ENCODE measurements at places on chromosomes 7 and 10.

DNA sequence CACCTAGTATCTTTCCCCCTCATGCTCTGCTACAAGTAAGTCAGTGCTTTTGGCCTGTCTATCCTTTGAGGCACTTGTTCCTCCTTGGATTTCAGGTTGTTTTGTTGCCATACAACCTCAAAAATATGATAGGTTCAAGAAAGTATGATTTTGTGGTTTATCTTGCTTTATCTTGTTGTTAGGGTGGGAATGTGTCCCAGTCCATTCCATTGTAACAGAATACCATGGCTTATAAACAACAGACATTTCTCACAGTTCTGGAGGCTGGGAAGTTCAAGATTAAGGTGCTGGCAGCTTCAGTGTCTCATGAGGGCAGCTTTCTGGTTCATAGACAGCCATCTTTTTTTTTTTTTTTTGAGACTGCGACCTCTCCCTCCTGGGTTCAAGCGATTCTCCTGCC is 72.1 kb downstream of the TMEM270 start:
- DNase-seq: no peak

DNA sequence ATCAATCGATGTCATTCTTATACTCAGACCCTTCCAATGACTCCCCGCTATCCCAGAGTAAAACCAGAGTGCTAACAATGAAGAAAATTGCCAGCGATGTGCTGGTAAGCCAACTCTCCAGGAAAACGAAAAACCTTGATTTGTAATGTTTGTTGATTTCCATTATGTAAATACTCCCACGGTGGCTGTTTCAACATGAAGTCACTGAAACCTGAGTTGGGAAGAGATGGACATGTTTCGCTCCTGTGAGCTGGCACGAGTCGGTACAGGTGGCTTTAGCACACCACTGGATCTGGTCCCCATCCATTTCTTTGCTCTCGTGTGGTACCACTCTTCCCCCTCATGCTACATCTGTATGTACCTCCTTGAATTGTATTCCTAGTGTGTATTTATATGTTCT is 52.9 kb downstream of the AP3M1 start:
- no peak for DNase-seq

DNA sequence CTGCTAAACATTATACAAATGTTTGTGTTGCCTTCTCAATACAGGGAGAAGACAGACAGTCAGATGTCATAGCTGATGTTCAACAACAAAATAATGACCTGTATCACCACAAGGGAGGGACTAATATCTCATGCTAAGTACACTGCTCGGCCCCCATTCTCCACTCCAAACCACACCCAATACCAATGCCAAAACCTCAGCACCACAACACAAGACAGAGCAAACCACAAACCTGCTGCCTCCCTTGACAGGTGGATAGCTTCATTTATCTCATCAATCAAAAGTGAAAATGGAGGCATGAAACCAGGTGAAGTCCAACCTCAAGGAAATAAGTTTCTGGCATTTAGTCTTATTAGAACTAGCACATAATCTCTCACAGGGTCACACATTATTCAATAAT is 109.5 kb downstream of the PARD3 start:
- DNase-seq: no peak

DNA sequence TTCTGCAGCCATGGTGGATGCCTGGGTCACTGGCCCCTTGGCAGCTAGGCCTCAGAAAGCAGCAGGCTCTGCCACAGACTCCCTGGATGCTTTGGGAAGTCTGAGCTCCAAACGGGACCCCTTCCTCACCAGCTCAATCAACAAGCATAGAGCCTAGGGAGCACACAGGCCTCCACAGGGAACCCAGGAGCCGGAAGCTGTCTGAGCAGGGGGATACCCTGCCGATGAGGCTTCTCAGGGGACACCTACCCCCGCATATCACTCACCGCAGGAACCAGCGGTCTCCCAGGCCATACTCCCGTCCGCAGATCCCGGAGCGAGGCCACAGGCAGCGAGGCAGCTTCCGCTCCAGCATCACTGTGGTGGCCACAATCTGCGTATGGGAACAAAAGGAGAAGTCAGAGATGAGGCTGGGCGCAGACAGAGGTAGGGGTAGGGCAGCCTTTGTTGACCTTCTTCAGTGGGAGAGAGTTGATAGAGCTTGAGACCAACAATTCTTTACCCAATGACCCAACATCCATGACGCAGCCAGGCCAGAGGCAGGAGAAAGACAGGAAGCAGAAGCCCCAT is 13.4 kb downstream of the TRPV6 start:
- DNase-seq: no peak

DNA sequence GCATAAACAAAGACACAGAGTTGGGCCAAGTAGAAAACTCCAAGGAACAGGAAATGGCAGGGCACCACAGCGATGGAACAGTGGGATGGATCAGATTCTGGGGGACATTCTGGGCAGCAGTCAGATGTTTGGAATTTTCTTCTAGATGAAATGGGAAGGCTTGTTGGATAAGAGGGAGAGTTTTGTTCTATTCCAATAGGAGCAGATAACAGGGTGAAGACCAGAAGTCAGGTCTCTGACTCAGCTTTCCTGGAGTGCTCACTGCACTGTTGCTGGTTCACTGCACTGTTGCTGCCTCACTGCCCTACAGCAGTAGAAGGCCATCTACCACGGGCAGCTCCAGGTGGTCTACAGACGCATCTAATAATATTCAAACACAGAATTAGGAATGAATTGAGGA is 135.6 kb downstream of the ATE1 start:
- no peak for DNase-seq

GRCh38 chr7:39891894-39892293 is 58.2 kb upstream of the CDK13 start:
- DNase-seq: no peak

DNA sequence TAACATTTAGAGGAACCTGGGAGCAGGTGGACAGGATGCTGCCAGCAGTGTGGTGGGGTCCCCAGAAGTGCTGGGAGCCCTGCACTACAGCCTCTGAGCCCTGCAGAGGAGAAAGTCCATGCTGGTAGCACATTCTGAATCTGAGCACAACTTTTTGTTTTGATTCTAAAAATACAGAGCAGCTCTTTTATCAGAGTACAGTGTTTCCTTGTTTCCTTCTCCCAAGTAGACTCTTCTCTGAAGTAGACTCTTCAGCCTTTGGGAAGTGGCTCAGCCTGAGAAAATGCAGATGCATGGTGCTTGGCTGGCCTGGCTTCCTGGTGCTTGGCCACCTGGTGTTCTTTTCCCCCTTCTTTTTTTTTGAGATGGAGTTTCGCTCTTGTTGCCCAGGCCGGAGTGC is 9.1 kb downstream of the ADCY1 start:
- DNase-seq: no peak

- peak; percentile 17 for DNase-seq
Measured at GRCh38 chr10:15167411-15168290, 842 bp downstream of the NMT2 start.

- DNase-seq: no peak
Measured at GRCh38 chr10:6979371-6979770, 399.3 kb upstream of the PRKCQ start.

GRCh38 chr7:151744051-151744580 is 132.8 kb downstream of the PRKAG2 start:
- no peak for DNase-seq

DNA sequence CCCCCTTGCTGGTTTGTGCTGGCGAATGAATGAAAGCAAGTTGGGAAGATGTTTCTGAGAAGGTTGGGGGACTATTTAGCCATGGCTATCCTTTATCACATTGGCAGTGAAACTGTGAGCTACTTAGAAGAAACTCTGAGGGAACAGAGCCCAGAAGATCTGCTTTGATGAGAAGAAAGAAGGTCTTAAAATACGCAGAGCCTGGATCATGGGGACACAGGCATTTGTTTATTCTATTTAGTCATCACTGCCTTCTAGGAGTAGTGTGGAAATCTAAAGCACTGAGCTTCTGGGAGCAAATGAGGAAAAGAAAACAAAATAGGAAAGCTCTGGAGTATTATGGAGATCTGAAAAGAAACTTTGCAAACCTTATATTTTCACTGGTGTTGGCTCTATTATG is 28.5 kb downstream of the CPED1 start:
- no peak for DNase-seq

- no peak for DNase-seq
Measured at GRCh38 chr10:88392222-88392621, 190.9 kb downstream of the RNLS start.

GRCh38 chr10:6912424-6912823 is 332.3 kb upstream of the PRKCQ start:
- DNase-seq: no peak

DNA sequence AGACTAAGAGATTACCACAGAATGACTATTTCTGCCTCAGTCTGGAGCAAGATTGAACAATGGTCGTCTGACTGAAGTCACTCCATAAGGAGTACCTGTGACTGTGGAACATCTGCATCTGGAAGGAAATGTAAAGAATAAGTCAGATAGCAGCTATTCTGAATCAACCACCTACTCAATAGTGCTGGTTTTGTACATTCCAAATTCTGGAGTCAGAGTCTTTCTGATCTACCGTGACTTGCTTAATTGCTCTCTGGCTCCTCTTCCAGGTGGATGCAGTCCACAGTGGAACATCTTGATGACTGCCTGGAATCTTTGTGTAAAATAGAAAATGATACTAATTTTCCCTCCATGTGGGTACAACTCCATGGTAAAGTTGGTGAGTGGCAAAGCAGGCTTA is 156.3 kb upstream of the SEMA3C start:
- no peak for DNase-seq

DNA sequence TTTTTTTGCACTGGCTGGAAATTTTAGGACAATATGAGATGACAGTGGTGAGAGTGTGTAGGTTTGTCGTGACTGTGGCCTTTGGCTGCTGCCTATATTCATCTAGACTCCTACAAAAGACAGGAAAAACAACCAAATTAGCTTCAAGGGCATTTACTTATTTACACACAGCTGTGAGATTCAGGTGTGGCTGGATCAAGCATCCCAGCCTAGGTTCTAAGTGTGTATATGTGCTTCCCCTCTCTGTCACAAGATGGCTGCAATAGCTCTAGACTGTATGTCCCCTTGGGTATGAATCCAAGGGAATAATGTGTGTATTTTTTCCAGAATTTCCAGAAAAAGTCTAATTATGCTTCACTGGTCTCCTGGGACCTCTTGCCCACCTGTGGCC is 25.5 kb upstream of the INPP5A start:
- no peak for DNase-seq

DNA sequence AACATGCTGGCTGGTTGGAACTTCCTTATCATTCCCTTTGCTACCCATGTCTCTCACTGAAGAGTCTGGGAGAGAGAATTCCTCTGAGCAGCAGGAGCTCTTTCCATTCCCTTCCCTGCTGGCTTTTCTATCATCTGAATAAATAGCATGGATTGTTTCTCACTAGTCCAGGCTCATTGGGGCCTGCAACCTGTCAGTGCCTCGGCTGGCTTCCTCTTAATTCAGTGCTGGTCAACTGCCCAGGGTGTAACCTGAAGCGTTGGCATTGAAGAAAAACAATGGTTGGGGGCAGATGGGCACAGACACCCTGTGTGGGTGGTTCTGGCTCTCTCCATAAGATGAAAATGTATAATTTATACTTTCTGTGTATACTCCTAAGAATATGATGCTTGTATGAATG is 155.6 kb downstream of the ANLN start:
- DNase-seq: no peak

DNA sequence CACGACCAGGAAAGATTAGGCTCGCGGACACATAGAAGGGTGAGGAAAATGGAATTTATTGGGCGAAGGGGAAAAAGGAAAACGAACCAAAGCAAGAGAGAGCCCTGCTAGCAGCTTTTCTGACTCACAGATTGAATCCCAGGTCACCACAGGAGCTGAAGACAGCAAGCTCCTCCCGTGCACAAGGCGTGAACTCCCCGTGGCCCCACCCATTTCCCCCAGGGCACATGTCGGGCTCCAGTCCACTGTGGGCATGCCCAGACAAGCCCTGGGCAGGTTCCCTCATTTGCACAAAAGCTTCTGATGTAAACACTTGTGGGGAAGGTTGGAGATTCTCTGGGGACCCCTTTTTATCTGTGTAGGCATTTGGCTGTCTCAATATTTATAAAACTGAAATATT is 582.4 kb downstream of the SUGCT start:
- no peak for DNase-seq

DNA sequence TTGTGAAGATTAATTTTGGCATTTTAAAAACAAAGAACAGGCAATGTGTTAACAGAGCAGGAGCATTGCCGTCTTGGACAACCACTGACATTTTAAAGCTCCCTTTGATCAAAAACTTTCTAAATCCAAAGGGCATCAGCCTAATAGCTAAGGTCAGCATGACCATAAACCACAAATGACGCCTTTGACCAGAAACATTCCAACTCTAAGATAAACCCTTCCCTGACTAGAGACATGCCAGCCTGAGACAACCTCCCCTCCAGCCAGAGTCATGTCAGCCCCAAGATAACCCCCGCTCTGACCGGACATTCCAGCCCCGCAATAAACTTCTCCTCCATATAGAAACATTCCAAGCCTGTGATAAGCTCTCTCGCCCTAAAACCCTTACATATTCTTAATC is 949.4 kb upstream of the POT1 start:
- no peak for DNase-seq

- no peak for DNase-seq
Measured at GRCh38 chr7:137613006-137613525, 233.7 kb downstream of the DGKI start.

GRCh38 chr10:34721208-34721840 is 93.8 kb downstream of the PARD3 start:
- DNase-seq: no peak

- DNase-seq: no peak
Measured at GRCh38 chr10:123245264-123245663, 91.1 kb downstream of the BUB3 start.

DNA sequence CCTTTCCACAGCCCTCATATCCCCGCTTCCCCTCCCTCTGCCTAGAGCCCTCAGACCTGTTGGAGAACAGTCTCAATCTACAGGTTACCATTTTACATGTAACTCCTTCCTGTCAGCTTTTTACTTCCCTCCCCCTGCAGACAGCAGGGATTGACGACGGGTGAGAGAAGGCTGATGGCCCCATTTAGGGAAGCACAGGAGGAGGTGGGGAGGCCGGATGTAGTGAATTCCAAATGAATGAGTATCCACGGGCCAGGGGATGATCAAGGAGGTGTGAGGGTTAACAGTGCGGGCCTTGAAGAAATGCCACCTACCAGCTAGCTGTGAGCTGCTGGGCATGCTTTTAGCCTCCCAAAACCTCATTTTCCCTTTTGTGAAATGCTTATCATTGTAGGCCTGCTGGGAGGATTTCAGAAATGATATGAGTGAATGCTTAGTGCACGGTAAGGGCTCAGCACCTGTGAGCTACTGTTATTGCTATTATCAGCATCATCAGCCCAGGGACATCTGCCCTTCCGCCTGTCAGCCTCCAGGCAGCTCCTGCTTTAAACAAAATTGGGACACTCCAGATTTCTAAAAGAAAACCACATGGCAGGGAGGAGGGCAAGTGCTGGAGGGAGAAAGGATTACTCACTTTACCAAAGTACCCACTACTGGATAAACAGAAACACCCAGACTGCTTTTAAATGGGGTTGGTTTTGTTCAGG is 6.5 kb upstream of the NANOS1 start:
- DNase-seq: no peak

DNA sequence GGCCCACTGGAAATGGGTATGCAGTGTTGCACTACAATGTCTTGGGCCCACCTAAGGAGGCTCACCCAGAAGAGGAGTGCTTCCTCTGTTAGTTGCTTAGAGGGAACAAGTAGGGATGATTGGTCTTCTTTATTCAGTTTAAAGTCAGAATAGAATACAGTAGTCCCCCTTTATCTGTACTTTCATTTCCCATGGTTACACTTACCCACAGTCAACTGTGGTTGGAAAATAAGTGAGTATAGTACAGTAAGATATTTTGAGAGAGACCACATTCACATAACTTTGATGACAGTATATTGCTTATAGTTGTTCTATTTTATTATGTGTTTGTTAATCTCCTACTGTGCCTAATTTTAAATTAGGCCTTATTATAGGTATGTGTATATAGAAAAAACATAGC is 151.4 kb downstream of the COL28A1 start:
- no peak for DNase-seq

Data from T follicular helper cell (primary cell).